NCI-H146 (cell line): ENCODE measurements at places on chromosomes 3 and 15.

GRCh38 chr15:75420698-75421097 is 30.8 kb downstream of the SIN3A start:
- no peak for DNase-seq

DNA sequence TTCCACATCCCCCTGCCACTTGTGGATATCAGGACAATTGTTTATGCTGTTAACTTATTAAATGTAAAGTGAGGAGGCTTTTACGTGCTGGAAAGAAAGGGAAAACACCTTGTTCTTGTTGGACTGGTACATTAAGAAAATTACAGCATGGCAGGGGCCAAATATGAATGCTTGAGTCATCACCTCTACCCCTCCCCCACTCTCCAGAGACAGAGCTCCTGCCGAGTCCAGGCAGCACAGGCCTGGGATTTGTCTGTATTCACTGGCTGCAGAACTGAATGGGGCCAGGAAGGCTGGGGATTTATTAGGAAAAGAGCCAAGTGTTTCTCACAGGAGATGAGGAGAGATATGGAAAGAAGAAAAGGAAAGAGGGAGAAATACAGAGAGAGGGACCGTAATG is 308.9 kb downstream of the EPHB1 start:
- peak; percentile 79 for DNase-seq

- no peak for DNase-seq
Observed at GRCh38 chr3:56411166-56411565, 57.1 kb downstream of the ERC2 start.

- DNase-seq: peak; percentile 24
Observed at GRCh38 chr3:113844622-113845222, 6.1 kb downstream of the GRAMD1C start.

GRCh38 chr3:127781411-127782001 is 40.8 kb downstream of the MGLL start:
- DNase-seq: no peak

DNA sequence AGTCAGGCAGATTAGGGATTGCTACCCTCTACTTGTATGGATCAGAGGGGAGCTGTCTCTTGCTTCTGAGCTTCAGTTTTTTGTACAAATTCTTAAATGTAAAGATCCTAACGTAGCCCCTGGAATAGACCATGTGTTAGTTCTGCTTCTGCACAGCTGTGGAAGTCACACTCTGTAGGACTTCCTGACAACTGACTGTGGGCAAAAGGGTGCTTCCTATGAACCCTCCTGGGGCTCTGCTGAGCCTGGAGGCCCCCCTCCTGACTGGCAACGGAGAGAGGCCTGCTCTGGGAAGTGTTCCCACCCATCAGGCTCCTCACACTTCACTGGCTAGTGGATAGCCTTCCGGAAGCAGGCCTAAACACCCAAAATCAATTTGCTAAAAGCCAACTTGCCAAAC is 131.0 kb downstream of the RPLP1 start:
- DNase-seq: no peak

DNA sequence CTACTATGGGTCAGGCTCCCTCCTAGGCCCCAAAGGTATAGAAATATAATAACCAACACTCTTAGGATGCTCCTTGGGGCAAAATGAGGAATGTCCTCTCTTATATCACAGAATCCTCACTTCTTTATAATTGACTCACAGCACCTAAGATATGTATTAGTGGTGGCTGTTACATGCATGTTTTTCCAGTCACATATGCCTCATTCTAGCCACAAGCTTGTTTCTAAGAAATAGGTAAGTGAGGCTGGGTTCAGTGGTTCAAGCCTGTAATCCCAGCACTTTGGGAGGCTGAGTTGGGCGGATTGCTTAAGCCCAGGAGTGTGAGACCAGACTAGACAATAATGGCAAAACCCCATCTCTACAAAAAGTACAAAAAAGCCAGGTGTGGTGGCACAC is 57.9 kb upstream of the PSMD6 start:
- no peak for DNase-seq

- DNase-seq: no peak
Observed at GRCh38 chr3:40623567-40623966, 98.8 kb downstream of the ZNF621 start.

DNA sequence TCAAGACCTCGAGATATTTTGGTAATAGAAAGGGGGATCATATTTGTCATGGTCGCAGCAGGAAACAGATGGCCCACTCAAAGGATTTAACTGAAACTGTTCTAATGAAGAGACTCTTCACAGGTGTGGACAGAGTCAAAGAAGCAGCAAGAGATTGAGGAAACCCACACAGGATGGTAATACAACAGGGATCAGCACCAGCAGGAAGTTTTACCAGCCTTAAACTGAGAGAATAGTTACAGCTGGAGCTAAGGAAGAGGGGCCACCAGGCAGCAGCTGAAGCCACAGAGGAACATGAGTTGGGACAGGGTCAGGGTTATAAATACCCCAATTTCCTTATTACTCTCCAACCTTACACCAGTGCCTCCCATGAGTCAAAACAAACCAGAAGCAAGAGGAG is 131.8 kb upstream of the UBE2E2 start:
- DNase-seq: no peak

GRCh38 chr3:111033470-111034050 is 38.1 kb upstream of the NECTIN3 start:
- no peak for DNase-seq

GRCh38 chr3:71528816-71529215 is 54.7 kb downstream of the FOXP1 start:
- no peak for DNase-seq

GRCh38 chr3:119679874-119680273 is 2.7 kb upstream of the COX17 start:
- no peak for DNase-seq

GRCh38 chr3:174857301-174857700 is 1.8 kb upstream of the NAALADL2 start:
- DNase-seq: peak; percentile 24

GRCh38 chr15:93289941-93290617 is 201.1 kb upstream of the RGMA start:
- peak; percentile 69 for DNase-seq

DNA sequence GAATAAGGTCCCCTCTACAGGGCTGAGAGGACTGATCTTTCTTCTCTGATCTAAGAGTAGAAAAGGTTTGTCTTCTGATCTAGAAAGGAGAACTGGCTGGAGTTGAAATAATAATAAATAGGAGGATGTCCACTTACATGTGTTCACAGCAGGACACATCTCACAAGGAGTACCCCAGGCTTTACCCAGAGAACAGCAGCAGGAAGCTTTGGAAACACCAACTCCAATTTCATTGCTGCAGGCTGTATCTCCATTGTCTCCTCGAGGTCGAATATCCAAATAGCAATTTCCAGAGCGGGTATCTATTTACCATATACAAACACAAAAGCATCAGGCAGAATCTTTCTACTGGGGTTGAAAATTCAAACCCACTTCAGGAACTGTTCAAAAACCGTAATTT is 136.6 kb downstream of the DUT start:
- DNase-seq: peak; percentile 63

GRCh38 chr3:15753056-15753710 is 44.6 kb downstream of the ANKRD28 start:
- no peak for DNase-seq

DNA sequence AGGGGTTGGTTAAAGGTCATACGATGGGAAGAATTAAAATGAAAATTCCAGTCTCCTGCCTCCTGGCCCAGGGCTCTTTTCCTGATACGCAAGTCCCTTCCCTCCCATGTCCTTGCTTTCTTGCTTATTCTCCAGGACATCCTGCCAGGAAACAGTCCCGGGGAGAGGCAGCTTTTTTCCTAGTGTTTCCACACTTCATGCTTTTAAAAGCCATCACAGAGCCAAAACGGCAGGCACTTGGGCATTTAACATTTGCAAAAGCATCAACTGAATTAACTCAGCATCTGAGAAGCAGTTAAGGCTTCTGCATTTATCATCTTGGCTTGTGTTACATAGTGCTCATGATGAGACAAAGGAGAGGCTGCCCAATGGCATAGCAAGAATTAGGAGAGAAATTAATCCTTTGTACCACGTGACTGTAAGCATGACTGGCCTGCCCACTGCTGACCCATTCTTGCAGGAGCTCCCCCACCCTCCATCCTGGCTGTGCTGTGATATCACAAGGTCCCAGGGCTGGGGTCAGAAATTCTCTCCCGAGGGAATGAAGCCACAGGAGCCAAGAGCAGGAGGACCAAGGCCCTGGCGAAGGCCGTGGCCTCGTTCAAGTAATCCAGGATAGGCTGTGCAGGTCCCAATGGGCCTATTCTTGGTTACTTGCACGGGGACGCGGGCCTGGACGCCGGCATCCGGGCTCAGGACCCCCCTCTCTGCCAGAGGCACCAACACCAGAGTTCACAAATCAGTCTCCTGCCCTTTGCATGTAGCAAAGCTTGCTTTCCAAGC is 21.6 kb upstream of the VILL start:
- DNase-seq: no peak

GRCh38 chr15:98144388-98144787 is 183.9 kb downstream of the ARRDC4 start:
- no peak for DNase-seq

DNA sequence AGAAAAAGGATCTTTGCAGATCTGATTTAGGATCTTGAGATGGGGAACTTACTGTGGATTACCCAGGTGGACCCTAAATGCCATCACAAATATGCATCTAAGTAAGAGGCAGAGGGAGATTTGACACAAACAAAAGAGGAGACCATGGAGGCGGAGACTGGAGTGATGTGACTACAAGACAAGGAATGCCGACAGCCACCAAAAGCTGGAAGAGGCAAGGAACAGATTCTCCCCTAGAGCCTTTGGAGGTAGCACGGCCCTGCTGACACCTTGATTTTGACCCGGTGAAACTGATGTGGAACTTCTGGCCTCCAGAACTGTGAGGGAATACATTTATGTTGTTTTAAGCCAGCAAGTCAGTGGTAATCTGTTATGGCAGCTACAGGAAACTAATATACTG is 44.0 kb downstream of the GASK1A start:
- no peak for DNase-seq

DNA sequence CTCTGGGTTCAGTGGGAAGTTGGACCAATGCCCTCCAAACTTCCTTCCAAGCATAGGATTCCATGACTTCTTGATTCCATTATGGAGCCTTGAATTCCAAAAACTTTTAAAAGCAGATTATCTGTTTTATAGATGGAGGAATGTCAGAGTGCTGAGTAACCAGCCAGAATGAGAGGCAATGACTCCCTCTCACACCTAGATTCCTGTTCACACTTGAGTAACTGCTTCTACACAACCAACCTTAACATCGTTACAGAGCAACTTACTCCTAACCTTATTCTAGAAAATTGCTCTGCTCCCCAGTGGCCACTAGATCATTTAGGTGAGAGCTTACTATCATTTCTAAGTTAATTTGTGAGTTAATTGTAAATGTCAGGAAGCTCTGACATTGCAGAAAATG is 24.2 kb upstream of the NR2F2 start:
- DNase-seq: no peak

GRCh38 chr15:86121568-86122225 is 42.0 kb downstream of the AGBL1 start:
- no peak for DNase-seq

GRCh38 chr3:178103140-178103539 is 433.1 kb upstream of the KCNMB2 start:
- DNase-seq: peak; percentile 17

DNA sequence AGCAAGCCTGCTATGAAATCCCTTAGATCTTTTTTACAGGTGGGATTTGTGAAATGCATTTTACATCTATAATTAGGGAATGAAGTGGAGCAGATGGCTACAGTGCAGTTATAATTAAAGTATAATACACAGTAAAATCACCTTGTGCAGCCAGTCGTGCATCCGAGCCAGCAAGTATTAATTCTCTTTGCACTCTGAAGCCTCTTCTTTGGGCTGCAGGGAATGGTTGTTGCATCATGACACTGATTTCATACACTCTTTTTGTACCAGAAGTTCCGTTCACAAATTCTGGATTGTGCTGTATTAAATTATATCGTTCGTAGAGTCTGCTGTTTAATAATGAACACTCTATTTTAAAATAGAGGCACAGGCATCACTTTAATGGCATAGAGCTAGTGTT is 28.7 kb upstream of the TP63 start:
- peak; percentile 69 for DNase-seq

- DNase-seq: no peak
Observed at GRCh38 chr3:197124713-197125112, 95.1 kb upstream of the MELTF start.

- DNase-seq: no peak
Observed at GRCh38 chr15:73464602-73465001, 21.6 kb downstream of the REC114 start.

DNA sequence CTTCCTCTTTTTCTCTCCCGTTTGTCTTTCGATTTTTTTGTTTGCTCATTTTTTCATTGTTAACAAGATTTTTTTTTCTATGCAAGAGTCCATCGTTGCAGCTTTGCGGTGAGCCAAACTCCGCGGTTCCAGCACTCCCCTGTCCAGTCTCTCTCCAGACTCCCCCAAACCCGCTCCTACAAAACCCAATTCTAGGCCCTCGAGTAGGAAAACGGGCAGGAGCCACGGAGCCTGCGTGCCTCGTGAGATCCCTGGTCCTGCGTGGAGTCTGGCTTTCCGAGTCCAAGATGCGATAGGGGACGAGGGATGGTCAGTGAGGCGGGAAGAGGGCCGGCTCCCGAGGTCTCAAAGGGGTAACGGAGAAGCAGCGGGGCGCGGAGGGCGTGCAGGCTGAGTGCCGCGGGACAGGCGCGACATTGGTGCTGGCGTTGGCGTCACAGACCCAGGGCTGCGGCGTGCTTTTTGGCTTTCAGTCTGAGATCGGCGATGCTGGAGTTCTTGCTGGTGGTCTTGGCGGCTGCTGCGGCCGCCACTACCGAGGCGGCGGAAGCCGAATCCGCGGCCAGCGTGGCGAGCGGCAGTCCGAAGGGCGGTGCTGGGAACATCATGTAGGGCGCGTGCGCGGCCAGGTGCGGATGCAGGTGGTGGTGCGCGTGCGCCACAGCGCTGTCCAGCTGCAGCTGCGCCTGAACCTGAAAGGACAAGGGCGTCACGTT is 8.5 kb downstream of the SHOX2 start:
- DNase-seq: peak; percentile 97

- no peak for DNase-seq
Observed at GRCh38 chr3:168459226-168459784, 363.6 kb upstream of the GOLIM4 start.

DNA sequence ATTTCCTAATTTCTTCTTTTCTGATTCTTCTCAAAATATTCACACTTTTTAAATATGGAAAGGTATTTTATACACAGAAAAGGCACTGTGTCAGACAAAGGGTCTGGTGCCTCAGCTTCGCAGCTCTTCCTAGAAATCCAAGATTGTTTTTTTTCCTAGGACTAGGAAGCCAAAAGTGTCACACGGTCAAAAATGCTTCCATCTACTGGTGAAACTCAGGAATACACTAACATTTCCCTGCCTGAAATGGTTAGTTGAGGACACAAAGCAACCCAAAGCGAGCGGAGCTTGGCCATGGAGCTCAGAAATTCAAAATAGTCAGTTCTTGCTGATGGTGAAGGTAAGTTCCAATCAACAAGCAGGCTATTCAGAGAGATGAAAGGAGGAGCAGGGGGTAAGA is 426.5 kb upstream of the RASGRP1 start:
- no peak for DNase-seq

GRCh38 chr15:82554849-82555248 is 14.6 kb upstream of the RPS17 start:
- DNase-seq: no peak
